ENCODE measurements at places on chromosomes 2 and 18. TPM values are rescaled to one million over a fixed set of nuclear protein-coding genes. Genes with fewer than 3 reads are reported as not detected.
A peak's percentile ranks its signal among the peaks of the same experiment; 100 is the strongest.

DNA sequence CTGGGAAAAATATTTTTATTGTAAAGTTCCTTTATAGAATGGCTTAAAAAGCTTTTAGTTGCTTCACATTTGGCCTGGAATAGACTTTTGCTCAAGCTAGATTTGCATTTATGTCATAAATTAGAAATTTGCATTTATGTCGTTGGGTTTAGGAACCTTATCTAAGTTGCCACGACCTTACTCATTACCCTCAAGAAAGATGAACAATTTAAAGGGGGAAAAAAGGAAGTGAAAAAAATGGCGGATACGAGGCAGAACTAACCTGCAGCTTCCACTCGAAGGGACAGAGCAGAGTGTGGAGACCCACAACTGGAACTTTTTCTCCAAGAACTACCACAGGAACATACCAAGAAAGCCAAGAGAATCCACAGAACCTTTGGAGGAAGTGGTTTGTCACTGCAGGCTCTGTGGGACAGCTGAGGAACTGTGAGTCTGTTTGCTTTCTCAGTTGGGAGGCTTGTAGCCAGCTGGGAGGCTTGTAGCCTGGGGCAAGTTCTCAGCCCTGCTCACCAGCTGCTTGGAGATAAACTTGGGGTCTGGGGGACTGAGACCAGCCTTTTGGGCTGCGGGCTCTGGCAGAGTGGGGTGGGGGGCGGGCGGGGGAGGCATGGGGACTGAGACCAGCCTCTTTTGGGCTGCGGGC lies 349.9 kb upstream of the MEIS1 start:
- H3K4me1 ChIP-seq: no peaks in the 10 kb centered on the region
- H3K4me3 ChIP-seq: no peak overlapping the region
- H3K27ac ChIP-seq: no peak overlapping the region
- no peaks in the 10 kb centered on the region for H3K27me3 ChIP-seq

GRCh38 chr2:235940330-235940729 lies 227.9 kb downstream of the GBX2 start:
- no peaks in the 10 kb centered on the region for H3K27me3 ChIP-seq
- H3K36me3 ChIP-seq: peaks cover 21% of the 10 kb centered on the region
- H3K4me1 ChIP-seq: peaks cover 67% of the 10 kb centered on the region

DNA sequence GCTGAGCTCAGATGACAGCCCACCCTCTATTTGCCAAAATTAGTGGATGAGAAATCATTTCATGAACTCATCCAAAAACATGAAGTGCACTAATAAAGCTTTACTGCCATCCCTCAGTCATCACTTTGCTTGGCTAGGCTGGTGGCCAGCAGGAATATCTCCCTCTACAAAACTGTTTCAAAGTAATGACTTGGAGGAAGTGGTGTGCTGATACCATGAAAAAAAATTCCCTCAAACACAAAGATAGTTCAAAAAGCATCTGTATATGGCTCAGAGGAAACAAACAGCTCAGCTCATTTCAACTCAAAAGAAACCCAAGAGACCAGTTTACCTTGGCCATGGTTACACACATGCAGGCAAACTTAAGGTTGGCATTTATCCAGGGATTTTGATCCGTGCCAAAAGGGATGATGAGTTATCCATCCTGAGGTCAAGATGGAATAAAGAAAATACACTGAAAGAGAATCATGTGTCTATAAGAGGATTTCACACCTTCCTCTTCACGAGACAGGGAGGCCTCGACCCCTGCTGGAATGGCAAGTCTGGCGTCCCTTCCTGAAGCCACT lies 18.4 kb upstream of the WIPF1 start:
- no peaks in the 10 kb centered on the region for H3K27me3 ChIP-seq
- peak overlapping the region; percentile 61 for H3K27ac ChIP-seq
- DNase-seq: no peak
- peaks cover 55% of the 10 kb centered on the region for H3K4me1 ChIP-seq

GRCh38 chr2:141493936-141494335 lies 636.9 kb downstream of the LRP1B start:
- H3K4me3 ChIP-seq: no peak overlapping the region
- H3K4me1 ChIP-seq: peaks cover 35% of the 10 kb centered on the region
- no peaks in the 10 kb centered on the region for H3K36me3 ChIP-seq
- H3K27ac ChIP-seq: no peak overlapping the region
- DNase-seq: no peak
- H3K27me3 ChIP-seq: no peaks in the 10 kb centered on the region

GRCh38 chr18:76443519-76444445 lies 51.3 kb downstream of the ZNF516 start:
- H3K27me3 ChIP-seq: no peaks in the 10 kb centered on the region
- peaks cover 14% of the 10 kb centered on the region for H3K36me3 ChIP-seq
- H3K27ac ChIP-seq: no peak overlapping the region
- H3K4me1 ChIP-seq: peaks cover 36% of the 10 kb centered on the region
- H3K4me3 ChIP-seq: no peak overlapping the region

DNA sequence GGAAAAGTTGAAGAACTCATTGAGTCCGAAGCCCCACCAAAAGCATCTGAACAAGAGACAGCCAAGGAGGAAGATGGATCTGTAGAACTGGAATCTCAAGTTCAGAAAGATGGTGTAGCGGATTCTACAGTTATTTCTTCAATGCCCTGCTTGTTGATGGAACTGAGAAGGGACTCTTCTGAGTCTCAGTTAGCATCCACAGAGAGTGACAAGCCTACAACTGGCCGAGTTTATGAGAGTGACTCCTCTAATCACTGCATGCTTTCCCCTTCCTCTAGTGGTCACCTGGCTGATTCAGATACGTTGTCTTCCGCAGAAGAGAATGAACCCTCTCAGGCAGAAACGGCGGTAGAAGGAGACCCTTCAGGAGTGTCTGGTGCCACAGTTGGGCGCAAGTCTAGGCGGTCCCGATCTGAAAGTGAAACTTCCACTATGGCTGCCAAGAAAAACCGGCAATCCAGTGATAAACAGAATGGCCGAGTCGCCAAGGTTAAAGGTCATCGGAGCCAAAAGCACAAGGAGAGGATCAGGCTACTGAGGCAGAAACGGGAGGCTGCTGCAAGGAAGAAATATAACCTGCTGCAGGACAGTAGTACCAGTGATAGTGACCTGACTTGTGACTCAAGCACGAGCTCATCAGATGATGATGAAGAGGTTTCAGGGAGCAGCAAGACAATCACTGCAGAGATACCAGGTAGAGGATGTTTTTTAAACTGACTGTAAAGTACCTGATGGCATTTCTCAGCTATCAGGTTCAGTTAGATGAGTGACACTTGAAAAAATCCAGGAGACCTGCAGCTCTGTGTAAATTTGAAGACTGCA lies 111.9 kb downstream of the HAUS1 start:
- no peaks in the 10 kb centered on the region for H3K27me3 ChIP-seq
- no peak overlapping the region for H3K27ac ChIP-seq
- peaks cover 22% of the 10 kb centered on the region for H3K36me3 ChIP-seq
- no peak for DNase-seq

DNA sequence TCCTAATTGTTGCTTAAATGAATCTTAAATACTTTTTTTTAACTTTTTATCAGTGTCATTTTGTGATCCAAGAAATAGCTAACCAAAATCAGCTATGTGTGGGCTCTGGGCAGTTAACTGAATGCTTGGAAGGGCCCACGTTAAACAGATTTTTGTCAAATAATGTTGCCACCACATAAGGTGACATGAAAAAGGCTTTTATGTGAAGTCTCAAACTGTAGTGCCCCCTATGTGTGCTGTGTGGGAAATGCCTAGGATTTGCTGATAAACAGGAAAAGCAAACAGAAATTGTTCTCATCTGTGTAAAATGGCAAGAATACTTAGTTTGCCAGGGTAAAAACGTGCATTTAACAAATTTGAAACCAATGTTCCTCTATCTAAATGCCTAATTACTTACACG lies 242.2 kb downstream of the ZNF516 start:
- no peak for DNase-seq
- H3K4me1 ChIP-seq: no peaks in the 10 kb centered on the region
- H3K27ac ChIP-seq: no peak overlapping the region
- H3K4me3 ChIP-seq: no peak overlapping the region
- peaks cover 10% of the 10 kb centered on the region for H3K27me3 ChIP-seq

GRCh38 chr2:54555318-54555837 lies 99.3 kb downstream of the SPTBN1 start:
- H3K27ac ChIP-seq: no peak overlapping the region
- peaks cover 49% of the 10 kb centered on the region for H3K4me1 ChIP-seq
- no peaks in the 10 kb centered on the region for H3K27me3 ChIP-seq
- H3K4me3 ChIP-seq: no peak overlapping the region
- no peak for DNase-seq

GRCh38 chr18:12741351-12741750 lies 38.5 kb downstream of the PSMG2 start:
- no peak overlapping the region for H3K27ac ChIP-seq
- no peaks in the 10 kb centered on the region for H3K27me3 ChIP-seq
- DNase-seq: no peak
- H3K4me3 ChIP-seq: no peak overlapping the region

DNA sequence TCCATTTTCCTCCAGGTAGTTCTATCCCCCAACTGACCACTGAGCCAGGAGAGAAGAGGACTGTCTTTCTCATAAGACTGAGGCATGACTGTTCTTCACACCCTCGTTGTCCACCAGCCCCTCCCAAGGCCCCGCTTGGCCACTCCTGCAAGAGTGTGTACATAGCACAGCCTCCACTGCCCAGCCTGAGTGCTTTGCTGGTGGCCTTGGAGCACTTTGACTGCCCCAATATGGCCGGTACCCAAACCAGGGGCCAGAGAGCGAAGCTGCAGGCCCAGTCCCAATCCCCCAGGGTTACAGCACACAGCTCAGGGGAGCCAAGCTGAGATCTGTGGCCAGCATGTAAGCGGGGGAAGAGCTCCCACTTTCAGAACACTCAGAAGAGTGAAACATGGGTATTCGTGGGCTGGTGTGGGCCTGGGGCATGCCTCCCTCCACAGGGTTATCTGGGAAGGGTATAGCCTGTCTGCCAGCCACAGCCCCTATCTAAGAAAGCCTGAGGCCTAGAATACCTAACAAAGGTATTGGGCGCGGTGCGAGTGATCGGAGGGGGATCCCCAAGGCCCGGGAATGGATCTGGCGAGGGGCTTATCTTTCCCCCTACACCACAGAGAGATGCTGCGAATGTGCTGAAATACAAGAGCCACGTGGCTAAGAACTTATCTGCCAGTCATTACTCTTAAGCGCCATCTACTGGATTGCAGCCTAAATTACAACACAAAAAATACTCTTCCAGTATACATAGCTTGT lies 163.8 kb downstream of the WDPCP start:
- no peak overlapping the region for H3K4me3 ChIP-seq
- H3K27me3 ChIP-seq: no peaks in the 10 kb centered on the region
- DNase-seq: no peak
- H3K27ac ChIP-seq: no peak overlapping the region
- peaks cover 13% of the 10 kb centered on the region for H3K36me3 ChIP-seq

ALKAL2 gene
- 52.9 TPM for total RNA-seq

SERPINB7 gene
- total RNA-seq: not detected
